ENCODE measurements at places on chromosomes 5 and 9. TPM values are rescaled to one million over a fixed set of nuclear protein-coding genes. Genes with fewer than 3 reads are reported as not detected.

- no peak for DNase-seq
Observed at GRCh38 chr9:14542071-14542470, 151.2 kb downstream of the ZDHHC21 start.

GRCh38 chr5:42994246-42994554 is 45.9 kb downstream of the ANXA2R start:
- no peak for DNase-seq

DNA sequence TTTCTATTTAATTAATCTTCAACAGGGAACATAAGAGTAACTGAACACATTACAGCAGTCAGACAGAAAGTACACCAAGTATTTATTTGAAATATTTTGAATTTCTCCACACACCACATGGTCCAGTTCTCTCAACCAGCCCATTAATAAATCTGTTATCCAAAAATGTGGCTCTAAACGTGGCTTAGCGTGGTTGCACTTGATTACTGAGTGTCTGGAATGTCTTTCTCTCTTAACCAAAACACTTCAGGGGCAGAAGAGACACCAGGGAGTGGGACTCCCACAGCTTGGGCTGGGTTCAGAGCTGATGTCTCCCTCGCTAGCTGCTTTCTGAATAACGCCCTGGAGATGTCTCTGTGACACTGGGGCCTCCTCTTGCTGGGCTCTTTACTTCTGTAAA is 52.6 kb upstream of the FANCC start:
- DNase-seq = no peak

GRCh38 chr5:32098291-32098690 is 75.8 kb downstream of the GOLPH3 start:
- no peak for DNase-seq

DNA sequence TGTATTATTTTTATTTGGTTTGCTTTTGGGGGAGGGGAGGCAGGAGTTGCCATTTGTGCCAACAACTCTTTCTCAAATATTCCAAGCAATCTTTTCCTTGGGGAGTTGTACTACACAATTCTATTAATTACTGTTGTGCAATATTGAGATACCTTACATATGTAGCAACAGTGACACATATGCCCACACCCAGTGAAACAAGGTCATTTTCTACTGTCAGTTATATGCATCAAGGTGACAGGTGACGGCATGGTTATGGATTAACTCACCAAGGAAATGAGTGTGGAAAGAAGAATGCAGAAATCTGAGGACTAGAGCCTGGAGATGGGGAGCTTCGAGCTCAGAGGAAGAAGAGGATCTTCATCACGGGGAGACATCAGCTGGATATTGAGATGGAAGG is 17.9 kb upstream of the MSMP start:
- DNase-seq = no peak

GRCh38 chr5:122933956-122934355 is 88.5 kb downstream of the SNX24 start:
- no peak for DNase-seq

- DNase-seq = no peak
Observed at GRCh38 chr5:10607023-10607665, 43.3 kb downstream of the ANKRD33B start.

- DNase-seq = no peak
Observed at GRCh38 chr9:112892981-112893380, 2.3 kb upstream of the SLC46A2 start.

DNA sequence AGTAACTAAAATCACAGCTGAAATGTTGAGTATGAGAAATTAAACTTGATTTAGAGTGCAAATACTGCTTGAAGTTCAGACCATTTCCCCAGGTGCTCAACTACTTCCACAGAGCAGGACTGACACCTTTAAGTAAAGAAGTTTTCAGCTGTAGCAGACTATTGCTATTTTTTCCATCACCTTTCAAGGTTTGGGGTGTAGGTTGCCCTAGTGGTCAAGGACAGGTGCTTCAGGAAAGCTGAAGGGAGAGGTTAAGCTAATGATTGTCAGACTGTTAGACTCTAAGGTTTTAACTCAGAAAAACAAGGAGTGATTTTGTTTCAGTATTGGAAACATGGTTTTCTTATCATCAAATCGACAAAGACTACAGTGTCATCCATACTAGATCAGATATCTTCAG is 162.1 kb downstream of the CCDC192 start:
- DNase-seq = no peak

GRCh38 chr9:38091310-38092199 is 22.5 kb upstream of the SHB start:
- DNase-seq = no peak

The FOXD4L4 gene
- 0.19 TPM for total RNA-seq

The TRPM3 gene
- 1.6 TPM for total RNA-seq

The CD74 gene
- total RNA-seq = 41.3 TPM

The PPP1R26 gene
- 50.2 TPM for total RNA-seq

The CBY3 gene
- total RNA-seq = not detected

All from progenitor cell of endocrine pancreas (in vitro differentiated cells).